ENCODE measurements at places on chromosomes 5 and 9.

DNA sequence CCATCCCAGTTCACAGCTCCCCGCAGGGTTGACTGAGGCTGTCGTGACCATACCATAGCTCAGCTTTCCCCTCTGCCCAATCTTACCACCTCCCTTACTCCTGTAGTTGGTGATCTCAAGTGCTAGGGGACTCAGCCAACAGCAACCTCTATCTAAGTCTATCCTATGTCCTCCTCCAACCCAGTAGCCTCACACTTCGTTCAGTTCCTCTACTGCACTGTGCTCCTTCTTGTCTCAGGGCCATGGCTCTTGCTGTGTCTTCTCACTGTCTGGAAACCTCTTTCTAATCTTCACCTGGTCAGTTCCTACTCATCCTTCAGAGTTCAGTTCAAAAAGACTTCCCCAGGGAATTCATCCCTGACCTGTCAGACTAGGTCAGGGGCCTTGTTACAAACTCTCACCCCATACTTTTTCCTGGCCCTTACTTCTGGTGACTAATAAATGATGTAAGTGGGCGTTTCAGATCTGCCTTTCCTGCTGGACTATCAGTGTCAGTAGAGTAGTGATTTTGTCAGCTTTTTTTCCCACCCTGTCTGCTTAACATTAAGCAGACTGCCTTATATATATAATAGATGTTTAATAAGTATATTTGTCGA lies 53.6 kb upstream of the NR3C1 start:
- no peak for DNase-seq

- DNase-seq, result peak; percentile 29
Measured at GRCh38 chr9:136847826-136848392, 1.3 kb upstream of the PHPT1 start.

- DNase-seq, result no peak
Measured at GRCh38 chr9:113876993-113877368, 872 bp downstream of the ZNF618 start.

DNA sequence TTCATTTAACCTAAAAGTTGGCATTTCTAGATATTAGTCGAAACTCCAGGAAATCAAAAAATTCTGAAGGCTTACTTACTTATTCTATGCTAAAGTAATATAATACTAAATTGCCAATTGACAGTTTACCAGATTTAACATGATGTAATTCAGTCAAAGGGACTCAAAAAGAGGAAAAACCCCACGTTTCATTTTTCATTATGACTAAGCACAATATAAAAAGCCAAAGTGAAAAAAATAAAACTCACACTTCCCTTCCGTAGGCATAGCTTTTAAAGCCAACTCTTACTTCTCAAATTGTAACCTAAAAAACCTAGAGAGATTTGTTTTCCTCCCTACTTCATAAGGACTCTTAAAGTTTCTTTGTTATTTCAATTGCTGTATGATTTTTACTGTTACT lies 146.6 kb downstream of the RAPGEF6 start:
- peak; percentile 70 for DNase-seq

DNA sequence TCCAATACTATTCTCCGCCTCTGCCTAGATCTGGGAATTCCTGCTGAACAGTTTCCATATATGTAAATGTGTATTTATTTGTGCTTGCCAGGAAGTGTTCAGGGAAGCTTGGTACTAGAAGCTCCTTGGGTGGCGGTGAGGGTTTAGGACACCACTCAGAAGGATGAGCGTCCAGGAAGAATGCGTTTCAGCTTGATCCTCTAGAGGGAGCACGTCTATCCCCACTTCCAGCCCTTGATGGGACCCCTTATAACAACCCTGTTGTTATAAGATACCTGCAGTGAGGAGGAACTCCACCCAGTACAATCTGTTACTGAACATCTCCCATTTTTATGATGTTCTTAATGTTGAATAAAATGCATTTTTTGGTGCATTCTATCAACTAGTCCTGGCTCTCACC lies 88.9 kb downstream of the CYFIP2 start:
- DNase-seq, result no peak

DNA sequence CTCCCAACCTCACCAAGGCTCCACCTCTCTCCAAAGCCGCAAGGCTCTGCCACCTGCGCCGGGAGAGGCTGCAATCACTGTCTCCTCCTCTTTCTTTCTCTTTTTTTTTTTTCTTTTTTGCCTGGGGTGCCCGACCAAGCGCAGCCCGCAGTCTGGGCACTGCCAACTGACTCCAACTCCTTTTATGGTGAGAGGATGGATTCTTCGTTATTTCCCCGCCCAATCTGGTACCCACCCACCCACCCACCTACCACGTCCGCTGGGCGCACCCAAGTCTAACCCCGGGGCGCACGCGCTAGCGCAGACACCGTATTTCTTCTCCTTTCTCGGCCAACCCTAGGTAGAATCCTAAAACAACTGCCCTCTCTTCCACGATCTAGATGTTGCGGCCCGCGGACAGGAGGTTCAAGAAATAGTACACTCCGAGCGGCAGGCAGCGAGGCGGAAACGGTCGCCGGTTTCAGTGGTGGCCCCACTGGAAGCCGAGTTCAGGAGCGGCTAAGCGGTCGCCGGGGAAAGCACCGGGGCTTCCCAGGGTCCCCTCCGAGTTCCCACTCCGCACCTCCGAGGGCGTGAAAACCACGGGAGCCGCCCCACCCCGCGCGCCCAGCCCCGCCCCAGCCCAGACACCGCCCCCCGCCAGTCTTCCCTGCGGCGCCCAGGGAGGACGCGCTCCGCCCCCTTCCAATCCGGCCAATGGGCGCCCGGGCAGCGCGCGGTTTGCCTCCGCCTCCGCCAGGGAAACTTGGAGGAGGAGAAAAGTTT lies 385 bp upstream of the PTGER4 start:
- no peak for DNase-seq

DNA sequence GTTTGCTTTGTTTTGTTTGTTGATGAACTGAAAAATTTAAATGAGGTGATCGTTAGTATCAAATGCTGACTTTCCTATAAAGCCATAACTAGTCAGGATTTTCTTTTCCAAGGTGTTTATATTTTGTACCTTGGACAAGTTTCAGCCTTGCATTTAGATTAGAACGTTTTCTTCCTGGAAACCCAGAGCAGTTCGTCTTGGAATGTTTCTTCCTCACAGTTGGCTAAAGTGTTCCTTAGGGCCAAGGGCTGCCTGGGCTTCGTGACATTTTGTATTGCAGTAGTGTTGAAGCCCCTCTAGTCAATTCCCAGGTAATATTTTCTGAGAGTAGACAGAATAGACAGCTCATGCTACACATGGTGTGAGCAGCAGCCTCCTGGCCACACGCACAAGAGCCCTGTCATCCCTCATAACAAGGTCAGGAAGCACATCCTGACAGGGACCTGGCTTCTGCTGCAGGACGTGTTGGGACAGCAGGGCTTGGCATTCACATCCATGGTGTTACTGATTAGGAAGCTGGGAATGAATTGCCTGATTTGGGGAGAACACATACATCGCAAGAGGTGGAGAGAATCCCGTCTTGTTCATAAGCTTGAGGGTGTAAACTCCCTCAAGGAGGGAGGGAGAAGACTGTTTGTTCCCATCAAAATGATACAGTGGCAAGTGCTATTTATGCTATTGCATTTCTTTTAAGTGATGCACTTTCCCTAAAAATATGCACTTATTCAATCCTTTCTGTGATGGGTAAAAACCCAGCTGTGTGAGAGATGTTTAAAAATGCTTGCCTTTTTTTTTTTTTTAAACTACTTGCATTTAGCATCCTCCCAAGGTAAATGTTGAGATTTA lies 31.7 kb downstream of the FUBP3 start:
- DNase-seq, result no peak

DNA sequence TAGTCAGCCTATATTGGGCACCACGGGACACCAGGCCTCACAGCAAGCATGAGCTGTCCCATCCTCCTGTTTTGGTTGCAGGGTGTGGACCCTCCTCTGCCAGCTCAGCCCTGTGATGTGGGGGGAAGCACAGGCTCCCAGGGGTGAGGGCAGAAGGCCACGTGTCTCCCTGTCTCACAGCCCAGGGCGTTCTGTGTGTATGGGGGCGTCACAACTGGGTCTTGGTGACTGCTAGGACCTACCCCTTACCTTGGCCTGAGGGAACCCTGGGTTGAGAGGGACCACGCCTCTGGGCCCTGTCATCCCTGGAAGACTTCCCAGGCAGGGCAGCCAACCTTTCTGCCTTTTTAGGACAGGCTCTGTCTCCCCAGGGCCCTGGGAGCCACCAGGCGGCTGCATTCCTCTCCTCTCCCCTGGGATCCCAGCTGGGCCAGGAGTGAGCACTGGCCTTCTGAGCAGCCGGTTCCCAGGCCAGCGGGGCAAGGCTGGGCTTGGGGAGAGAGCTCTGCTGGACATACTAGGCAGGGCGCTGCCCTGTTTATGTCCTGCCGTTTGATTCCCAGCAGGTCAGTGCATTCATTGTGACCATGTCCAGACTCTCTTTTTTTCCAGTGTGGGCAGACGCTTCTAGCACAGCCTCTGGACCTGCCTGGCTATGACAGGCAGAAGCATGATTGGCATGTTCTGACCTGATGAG lies 97.4 kb downstream of the DAB2IP start:
- DNase-seq, result no peak

GRCh38 chr9:91848146-91848545 lies 101.9 kb downstream of the ROR2 start:
- DNase-seq, result no peak

- DNase-seq, result no peak
Measured at GRCh38 chr5:142402752-142403318, 78.0 kb upstream of the SPRY4 start.

GRCh38 chr5:24364711-24365110 lies 280.1 kb downstream of the CDH10 start:
- DNase-seq, result no peak

GRCh38 chr5:150022158-150022531 lies 21.6 kb downstream of the HMGXB3 start:
- no peak for DNase-seq

GRCh38 chr9:75088646-75089372 lies 495 bp downstream of the OSTF1 start:
- DNase-seq, result no peak

DNA sequence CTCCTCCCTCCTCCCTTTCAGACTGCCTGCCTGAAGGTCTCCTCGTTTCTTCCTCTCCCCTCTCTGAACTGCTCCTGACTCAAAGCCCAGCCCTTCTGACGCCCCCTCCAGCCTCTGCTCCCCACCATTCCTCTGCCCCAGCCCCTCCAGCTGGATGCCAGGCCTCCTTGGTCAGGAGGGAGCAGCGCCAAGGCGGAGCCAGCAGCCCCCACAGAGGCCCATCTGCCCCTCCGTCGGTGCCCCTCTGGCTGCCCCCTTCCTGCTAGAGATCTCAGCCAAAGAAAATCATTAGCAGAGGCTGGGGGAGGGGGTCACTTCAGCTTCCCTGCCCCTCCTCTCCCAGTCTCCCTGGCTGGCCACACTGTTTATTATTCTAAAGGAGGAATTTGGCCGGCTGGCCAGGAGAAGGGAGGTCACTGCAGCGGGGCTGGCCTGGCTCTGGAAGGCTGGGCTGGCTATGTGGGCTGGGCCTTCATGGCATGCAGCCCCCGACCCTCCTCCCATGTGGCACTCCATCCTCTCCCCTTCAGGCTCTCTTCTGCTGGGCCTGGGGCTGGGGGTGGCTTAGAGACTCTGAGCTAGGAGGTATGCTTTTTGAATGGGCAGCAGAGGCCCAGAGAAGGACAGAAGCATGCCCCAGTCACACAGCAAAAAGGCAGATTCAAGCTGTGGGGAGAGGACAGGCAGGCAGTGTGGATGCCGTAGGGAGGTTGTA lies 16.9 kb downstream of the PDGFRB start:
- no peak for DNase-seq

- DNase-seq, result no peak
Measured at GRCh38 chr9:7533376-7534090, 266.0 kb downstream of the DMAC1 start.

DNA sequence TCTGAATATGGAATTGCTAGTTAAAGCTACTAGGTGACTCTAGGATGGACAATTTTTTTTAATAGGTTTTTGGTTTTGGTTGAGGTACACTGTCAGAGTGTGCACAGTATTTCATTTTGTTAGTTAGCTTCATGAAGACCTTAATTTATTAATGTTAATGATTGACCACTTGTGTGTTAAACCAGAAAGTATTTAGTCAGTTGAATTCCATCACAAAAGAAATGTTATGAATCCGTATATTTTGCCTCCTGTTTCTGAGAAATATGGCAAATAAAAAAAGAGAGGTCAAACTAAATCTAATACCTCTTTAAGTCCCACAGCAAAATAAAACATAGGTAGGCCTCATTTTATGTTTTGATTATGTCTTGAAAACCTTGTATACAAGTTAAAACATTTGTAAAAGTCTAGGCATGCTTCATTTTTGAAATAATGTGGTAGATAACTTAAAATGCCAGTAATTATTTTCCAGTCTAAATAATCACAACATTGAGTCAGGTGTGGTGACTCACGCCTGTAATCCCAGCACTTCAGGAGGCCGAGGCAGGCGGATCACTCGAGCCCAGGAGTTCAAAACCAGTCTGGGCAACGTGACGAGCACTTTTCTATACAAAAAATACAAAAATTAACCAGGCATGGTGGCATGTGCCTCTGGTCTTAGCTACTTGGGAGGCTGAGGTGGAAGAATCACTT lies 50.8 kb downstream of the ITGA1 start:
- DNase-seq, result no peak

DNA sequence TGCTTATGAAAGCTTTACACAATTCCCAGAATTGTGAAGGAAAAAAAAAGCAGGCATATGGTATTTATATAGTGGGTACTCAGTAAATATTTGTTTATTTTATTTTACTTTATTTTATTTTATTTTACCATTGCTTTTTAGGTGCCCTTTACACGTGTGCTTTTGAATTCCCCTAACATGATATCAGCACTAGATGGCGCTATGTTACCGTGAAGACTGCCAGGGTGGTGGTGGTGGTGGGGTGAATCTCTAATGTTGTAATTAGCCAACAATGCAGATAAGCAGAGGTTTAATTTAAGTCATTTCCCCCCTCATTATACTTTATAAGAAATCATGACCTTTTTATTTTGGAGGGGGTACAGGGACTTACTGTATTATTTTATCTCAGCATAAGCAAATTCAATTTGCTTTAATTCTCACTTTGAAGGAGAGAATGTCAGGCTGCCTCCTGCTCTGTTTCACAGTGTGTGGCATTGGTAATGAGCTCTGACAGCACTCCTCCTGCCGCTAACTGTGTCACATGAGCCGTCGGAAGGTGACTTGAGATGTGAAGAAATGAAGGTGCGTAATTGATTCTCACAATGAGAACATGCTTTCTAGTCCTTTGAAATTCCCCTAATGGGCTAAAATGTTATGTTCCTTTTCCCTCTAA lies 165.6 kb downstream of the YTHDC2 start:
- no peak for DNase-seq

DNA sequence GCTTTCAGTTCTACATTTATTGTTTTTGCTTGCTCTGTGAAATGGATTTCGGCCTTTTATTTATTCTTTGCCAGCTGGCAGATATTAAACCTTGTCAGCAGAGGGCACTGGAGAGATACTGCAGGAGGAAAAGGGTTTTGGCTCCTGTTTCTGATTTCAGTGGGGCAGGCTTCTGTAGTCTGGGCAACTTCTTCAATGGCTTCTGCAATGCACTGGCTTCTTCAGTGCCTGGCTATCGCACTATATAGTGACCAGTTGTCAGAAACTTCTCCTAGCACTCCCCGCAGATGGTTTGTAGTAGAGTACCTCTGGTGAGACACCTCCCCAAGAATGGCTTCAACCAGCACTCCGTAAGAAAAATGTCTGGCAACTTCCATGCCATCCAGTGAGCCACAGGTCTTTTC lies 3.2 kb upstream of the NFX1 start:
- DNase-seq, result no peak
